Stimulated activated CD4-positive, alpha-beta T cell treated with anti-CD3 and anti-CD28 coated beads, Interleukin-1b, Interleukin-23, amount 100 ng/mL, for 1 hour (primary cell): ENCODE measurements at places on chromosomes 2 and 18.

DNA sequence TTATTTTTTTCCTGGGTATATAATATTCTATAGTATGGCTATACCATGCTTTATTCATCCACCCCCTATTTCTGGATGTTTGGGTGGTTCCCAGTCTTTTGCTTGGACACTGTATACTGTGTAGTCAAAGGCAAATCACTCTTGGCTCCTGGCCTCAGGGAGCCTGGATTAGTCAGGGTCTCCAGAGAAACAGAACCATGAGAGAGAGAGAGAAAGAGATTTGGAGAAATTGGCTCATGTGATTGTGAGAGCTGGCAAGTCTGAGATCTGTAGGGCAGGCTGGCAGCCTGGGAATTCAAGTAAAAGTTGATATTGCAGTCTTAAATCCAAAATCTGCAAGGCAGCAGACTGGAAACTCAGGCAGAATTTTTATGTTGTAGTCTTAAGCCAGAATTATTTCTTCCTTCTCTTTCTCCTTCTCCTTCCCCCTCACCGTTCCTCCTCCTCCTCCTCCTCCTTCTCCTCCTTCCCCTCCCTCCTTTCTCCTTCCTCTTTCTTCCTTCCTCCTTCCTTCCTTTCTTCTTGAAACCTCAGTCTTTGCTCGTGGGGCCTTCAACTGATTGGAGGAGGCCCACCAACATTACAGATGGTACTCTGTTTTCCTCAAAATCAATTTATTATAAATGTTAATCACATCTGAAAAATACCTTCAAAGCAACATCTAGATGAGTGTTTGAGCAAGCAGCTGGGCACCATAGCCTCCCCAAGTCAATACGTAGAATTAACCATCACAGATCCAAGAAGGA is 33.0 kb downstream of the CTIF start:
- DNase-seq = no peak

DNA sequence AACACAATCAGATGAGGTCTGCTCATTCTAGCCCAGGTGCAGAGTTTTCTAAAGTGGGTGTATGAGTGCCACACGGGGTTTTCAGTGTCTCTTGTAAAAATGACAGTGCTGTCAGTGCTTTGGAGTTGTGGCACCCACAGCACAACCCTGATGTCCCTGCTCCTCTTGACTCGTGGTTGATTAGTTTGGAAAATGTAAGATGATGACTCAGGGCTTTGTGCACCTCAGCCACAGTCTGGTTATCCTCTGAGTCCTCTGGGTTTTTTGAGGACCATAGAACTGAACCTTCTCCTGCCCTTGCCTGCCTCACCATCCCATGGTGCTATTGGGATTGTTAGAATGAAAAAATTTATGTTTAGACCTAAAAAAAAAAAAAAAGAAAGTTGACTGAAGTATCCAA is 105.6 kb downstream of the MYO1B start:
- no peak for DNase-seq

DNA sequence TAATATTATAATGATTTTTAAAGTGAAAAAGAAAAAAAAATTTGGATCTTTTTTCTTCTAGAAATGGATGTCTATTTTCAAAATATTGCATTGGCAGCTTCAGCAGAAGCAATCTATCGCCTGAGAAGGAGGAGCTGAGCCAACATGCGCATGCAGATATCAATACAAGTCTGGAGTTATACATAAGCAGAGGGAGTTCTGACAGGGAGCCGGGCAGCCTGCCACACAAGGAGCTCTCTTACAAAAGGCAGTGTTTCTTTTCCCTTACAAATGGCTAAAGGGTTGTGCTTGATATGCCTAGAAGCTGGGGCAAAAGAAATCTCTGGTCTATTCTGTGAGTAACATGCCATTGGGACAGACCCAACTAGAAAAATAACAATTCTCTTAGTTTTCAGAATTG is 291.9 kb upstream of the TRIB2 start:
- no peak for DNase-seq

- DNase-seq = no peak
Measured at GRCh38 chr2:18077704-18078103, 199.2 kb downstream of the KCNS3 start.

DNA sequence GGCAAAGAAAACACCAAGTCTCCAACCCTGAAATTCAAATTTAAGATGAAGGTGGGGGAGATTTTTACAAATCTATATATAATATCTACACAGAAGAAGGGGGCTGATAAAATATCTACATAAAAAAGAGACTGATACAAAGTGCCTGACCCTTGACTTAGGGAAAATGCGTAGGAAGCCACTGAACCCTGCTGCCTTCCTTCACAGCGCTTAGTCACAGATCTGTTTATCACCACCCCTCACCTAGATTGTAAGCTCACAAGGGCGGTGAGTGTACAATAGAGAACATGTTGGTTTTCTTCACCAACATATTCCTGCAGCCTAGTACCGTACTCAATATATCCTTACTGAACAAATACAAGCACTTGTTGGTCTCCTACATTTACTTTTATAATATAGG is 54.3 kb downstream of the NOL10 start:
- no peak for DNase-seq

- DNase-seq = no peak
Measured at GRCh38 chr2:40751981-40752380, 300.1 kb upstream of the SLC8A1 start.

GRCh38 chr2:226916669-226917068 is 80.8 kb downstream of the RHBDD1 start:
- DNase-seq = no peak

DNA sequence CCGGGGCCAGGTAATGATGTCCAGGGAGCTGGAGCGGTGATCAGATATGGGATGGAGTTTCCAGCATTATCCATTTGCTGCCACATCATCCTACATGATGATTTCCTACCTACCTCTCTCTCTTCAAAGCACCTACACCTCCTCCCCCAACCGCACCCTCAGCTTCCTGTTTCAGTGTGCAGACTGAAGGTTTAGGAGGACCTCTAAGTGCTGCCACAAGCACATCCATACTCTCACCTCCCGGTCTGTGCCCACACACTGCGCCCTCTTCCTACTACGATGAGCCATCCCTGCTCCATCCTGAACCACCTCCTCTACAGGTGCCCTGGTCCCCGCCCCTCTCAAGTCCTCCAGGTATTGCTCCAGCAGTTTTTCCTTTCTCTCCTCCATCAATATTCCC is 123.7 kb downstream of the ALPK2 start:
- no peak for DNase-seq

DNA sequence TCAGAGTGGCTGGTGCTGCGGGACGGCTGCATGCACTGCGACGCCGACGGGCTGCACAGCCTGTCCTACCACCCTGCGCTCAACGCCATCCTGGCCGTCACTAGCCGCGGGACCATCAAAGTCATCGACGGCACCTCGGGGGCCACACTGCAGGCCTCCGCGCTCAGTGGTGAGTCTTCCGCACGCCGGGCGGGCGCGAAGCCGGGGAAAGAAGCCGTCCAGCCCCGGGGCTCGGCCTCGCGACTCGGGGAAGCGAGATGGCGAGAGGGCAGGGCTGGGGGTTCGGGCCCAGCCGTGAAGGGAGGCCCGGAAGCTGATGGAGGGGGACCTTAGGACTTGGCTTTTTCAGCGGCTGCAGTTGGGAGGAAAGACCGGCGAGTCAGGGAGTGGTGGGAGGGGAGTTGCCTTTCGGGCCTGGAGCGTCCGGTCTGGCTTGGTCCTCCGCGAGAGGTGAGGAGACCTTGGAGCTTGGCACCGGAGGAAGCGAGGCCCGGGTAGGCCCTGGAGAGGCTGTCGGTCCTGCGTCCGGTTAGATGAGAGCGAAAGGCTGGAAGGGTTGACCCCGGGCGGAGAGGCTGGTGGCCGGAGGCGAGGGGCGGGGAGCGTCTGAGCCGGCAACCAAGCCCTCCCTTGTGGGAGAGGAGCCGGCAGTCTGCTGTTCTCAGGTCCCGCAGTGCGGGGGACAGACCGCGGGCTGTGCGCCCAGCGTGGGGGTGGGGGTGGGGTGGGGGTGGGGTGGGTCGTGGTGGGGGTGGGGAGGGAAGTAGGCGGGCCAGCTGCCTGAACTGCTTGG is 691 bp downstream of the BIRC6 start:
- no peak for DNase-seq

DNA sequence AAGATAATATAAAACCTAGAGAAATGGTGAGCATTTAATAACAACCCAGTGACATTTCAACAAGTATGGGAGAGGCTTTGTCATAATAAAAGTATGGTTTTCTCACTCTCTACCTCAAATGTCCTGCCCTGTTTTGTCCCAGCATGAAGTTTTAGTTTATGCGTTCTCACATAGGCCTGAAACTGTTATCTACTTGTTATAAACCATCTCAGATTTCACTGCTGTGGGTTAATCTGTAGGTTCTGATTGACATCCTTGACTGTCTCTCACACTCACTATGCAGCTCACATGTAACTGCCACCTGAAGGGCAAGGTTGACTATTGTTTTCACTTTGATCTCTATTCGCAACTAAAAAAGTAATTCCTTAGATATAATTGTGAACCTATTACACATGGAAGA is 44.9 kb downstream of the ZEB2 start:
- no peak for DNase-seq

DNA sequence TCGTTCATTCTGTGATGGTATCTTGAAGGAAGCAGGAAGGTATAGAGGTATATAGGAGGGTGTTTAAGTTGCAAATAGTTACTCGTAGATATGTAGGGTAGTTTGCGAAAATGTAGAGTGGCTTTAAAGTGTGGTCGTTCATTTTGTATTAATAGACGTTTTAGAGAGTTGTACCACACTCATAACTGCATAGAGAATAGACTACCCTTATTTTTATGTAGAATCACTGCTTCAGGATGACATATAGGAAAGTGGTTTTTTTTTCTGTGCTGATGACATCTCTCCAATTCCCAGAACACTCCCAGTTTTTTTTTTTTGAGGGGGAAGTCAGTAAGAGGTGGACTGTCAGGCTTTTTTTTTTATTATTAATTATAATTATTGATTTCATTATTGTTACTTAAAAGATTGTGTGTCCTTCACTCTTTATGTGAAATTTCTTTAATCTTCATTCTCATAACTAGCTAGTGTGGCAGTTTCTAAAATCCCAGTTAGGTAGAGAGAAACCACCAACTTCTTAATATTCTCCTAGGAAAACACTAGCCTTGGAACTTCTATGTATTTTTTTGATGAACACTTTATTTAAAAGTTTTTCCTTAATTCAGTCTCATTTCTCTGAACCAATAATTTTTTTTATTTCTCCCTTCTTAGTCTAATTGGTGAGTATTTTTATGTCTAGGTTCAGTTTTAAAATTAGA is 1.5 kb downstream of the ACTR3 start:
- DNase-seq = no peak

- no peak for DNase-seq
Measured at GRCh38 chr18:39448942-39449341, 1883.3 kb upstream of the CELF4 start.

GRCh38 chr18:35968278-35968880 is 4.1 kb upstream of the RMP24 start:
- DNase-seq = no peak

DNA sequence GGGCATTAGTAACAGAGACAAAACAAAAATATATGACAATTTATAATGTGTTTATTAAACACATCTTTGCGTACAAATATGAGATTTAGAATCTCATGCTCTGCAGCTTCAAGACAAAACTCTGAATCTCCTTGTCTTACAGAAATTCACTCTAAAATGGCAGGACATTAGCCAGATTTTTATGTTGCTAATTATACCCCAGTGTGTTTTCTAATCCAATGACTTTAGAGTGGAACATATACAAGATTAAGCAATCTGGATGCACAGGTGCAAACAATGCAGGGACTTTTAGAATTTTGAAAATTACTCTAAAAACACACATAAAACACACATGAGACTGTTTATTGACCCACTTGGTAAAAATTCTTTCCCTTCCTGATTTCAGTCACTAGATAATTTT is 85.9 kb downstream of the CALCRL start:
- DNase-seq = no peak

- DNase-seq = no peak
Measured at GRCh38 chr2:38925982-38926381, 36.3 kb downstream of the ARHGEF33 start.

DNA sequence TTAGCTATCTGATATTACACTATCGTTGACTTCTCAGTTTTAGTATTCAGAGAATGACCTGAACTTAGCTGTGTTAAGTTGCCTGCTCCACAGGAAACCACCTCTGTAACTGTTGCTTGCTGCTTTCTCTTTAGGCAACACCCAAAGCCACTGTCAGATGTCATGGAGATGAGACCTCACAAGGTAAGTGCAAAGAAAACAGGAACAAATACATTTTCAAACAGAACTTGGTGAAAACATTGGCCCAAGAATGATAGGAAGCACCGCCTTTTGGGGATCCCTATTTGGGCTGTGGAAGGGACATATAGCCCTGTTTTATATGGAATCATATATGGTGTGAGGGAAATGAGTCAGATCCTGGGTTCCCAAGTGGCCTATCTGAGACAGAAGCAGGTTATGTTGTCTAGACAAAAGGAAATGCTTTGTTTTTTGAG is 143.4 kb downstream of the UBE2E3 start:
- no peak for DNase-seq

DNA sequence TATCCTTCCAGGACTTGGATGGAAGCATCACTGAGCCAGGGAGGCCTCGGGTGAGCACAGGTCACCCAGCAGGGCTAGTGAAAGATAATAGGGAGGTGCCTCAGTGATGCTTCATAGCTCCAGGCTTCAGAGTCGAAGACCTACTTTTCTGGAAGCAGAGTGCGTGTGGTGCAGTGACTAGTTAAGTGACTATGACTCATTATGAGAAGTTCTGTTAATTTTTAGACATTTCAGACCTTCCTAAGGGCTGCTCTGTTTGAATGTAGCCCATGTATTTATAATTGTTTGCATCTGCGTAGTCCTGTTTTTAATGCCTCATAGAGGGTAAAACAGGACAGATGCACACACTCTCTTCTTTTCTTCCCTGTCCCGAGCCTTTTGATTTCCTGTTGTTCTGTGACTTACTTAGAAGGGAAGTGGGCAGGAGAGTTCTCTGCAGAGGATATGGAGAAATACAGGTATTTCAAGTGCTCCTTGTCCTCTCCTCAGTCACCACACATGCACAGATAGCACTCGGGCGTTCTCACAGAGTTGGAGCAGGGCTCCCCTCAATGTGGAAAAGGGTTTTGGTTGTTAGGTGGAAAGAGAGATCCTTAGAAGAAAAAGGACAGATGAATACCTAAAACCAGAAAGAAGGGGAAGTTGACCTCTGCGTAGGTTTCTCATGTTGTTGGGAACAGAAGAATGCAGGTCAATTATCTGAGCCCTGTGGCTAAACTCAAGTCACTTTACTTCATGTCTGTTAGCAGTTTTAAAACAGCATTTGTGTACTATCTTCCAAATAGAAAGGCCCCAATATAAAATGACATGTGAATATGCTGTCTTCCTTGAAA is 34.7 kb downstream of the RALB start:
- DNase-seq = no peak

GRCh38 chr18:62880673-62881364 is 165.5 kb downstream of the PHLPP1 start:
- DNase-seq = no peak

DNA sequence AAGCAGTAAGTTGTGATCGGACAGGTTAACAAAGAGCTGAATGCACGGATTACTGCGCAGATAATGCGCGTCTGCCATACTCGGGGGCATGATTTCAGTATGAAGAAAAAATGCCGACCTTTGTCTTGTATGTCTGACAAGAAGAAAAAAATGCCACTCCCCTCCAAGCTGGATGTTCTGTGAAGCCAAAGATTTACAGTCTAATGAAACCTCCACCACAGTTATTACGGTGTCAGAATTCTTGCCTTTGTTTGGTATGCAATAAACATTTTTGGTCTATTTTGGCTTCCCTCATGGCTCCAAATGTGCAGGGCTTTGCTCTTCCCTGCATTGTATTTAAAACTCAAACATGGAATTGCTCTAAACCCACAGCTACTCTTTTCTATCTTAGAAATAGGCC is 72.2 kb upstream of the THUMPD2 start:
- DNase-seq = no peak
